Stimulated activated CD4-positive, alpha-beta T cell treated with anti-CD3 and anti-CD28 coated beads, Interleukin-4, amount 100 ng/mL, for 1 hour (primary cell): ENCODE measurements at places on chromosomes 2 and 18.

DNA sequence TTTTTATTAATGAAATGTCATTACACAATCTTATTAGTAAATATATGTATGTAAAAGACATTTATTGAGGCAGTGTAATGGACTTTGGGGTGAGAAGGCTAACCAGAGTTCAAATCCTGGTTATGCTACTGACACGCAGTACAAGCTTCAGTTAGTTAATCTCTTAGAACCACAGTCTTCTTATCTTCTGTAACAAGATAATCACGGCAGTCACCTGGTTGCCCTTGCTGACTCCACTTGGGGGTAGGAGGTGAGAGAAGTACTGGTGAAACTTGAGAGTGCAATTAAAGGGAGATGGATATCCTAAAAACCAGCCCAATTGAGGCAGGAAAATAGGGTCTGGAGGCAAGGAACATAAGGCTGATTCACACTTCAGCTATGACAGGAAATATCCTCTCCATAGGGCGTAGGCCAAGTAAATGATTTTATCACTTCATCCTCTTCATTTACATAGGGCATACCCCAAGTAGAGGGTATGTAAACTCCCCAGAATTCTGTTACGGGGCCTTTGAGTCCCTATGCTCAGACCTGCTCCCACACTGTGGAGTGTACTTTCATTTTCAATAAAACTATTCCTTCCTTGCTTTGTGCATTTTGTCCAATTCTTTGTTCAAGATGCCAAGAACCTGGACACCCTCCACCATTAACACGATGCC, 21.3 kb downstream of the SKA1 start:
- no peak for DNase-seq

GRCh38 chr2:64402876-64403275, 51.1 kb upstream of the LGALSL start:
- no peak for DNase-seq

DNA sequence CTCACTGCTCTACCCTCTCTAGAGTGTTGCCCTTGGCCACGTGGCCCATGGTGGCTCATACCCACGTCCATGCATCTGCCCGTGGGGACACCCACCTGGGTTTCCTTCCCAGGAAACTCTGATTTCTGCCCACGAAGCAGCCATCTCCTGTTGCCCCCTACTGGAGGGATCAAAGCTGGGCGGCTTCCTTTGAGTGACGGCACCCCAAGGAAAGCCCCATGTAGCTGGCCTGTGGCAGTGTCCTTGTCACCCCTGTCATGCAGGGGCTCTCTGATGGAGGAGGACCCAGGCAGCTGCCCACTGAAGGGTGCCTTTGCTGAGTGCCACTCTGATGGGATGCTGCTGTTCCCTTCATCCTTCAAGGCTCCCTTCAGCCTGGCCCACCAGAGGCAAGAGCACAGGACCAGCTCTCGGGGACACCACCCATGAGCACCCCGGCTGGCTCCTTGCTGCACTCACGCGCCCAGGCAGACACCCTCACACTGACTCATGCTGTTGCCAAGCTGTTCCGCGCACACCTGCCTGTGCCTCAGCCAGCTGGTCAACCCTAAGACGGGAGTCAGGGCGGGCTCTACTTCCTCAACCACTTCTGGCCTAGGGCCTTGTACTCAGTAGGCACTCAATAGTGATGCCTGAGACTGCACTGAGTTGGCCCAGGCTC, 101.1 kb downstream of the CTIF start:
- DNase-seq: no peak

GRCh38 chr2:173881461-173881860, 83.7 kb downstream of the SP3 start:
- no peak for DNase-seq

- DNase-seq: no peak
Observed at GRCh38 chr2:133459590-133459989, 108.7 kb downstream of the NCKAP5 start.

DNA sequence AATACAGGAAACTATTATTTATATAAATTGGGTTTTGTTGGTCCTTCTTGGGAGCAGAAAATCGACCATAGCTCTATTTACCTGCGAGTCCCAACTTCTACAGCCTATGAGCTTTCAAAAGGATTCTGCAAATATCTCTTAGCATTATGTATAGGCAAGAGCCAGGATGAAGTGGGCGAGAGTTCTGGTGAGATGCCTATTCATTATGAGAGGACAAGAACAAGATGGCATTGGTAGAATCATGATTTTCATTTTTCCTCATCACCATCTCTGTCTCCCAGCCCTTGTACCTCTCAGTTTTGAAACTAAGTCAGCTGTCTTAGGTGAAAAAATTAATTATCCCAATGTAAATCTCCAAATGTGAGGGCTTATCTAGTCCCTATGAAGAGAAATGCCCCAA, 25.0 kb downstream of the WIPF1 start:
- DNase-seq: no peak

DNA sequence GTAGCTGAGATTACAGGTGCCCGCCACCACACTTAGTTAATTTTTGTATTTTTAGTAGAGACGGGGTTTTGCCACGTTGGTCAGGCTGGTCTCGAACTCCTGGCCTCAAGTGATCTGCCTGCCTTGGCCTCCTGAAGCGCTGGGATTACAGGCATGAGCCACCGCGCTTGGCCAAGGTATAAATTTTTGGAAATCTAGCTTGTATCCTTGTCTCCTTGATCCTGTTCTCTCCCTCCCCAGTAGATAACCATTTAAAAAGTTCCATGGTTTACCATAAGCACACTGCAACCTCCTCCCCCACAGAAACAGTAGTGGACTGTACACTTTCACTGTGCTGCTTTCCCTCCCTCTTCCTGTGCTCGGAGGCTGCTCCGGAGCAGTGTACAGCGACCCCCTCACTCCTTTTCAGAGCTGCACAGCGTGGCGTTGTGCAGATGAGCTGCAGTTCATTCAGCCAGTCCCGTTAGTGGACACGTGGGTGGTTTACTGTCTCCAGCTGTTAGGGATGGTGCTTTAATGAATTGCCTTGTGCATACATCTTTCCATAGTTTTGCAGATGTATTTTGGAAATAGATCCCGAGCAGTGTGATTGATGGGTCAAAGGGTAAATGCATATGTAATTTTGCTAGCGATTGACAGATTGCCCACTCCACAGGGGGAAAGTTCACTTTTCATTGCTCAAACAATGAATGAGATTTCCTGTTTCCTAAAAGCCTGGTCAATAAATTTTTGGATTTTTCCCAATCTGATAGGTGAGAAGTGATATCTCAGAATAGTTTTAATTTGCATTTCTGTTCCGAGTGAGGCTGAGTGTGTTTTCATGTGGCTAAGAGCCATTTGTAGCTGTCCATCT, 14.8 kb downstream of the ASB1 start:
- no peak for DNase-seq

DNA sequence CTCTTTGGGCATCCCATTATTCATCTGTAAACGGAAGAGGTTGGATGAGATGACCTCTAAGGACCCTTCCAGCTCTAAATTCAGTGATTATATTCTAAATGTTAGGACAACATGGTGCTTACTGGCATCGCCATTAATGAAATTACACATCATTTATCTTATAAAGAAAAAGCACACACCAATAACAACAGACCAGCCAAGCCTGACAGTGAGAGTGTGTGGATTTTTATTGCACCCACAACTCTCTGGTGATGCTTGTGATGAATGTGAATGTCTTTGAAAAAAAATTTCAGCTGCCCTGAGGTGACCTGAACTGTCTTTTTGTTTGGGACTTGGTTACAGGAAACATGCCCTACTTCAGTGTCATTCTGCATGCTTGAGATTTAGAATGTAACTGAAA, 513.3 kb upstream of the NRP2 start:
- no peak for DNase-seq

DNA sequence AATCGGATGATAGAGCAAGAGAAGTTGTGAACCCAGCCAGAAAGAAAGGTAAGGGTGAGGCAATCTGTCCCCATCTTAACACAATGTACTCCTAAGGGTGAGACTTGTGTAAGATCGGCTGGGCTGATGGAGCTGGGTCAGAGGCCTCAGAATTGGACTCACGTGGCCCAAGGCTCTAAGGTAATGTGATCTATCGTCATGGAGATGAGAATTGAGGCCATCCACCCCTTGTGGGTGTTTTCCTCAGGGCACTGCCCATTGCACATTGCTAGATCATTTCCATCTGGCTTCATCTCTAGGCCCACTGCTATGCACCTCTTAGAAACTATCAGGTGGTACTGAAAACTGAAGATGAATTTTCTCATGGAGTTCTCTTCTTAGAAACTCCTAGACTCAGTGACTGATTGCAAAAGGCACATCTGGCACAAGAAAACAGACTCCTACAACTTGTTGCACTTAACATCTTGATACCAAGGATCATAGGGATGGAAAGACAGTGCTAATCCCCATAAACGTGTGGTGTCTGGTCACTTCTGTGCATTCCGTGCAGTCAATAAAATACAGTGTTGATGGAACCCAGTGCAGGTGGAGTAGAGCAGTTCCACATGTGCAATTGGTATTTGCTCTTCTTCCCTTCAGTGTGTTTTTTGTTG, 228.9 kb upstream of the FOSL2 start:
- DNase-seq: no peak

- no peak for DNase-seq
Observed at GRCh38 chr2:73250872-73251846, 17.1 kb downstream of the CCT7 start.

GRCh38 chr2:39568116-39568515, 97.6 kb upstream of the TMEM178A start:
- DNase-seq: no peak

DNA sequence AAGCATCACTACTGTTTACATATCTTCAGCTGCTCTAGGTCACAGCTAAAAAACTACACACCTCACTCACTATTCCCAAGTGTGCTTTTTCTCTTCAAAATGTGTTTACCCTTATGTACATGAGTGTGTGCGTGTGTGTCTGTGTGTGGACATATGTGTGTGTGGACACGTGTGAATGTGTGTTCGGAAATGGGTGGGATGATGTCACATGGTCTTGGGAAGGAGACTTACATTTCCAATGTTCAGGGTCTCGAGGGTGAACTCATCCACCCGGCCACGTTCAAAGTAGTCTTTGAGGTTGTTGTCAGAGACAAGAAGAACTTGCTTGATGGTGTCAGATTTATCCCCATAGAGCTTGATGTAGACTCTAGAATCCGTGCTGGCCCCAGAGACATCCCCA, 87.8 kb downstream of the LOXHD1 start:
- DNase-seq: no peak

- no peak for DNase-seq
Observed at GRCh38 chr2:54084600-54084999, 30.8 kb upstream of the ACYP2 start.

- DNase-seq: no peak
Observed at GRCh38 chr2:239188536-239188935, 212.3 kb downstream of the HDAC4 start.

- DNase-seq: no peak
Observed at GRCh38 chr2:135825550-135826176, 11.3 kb downstream of the LCT start.

DNA sequence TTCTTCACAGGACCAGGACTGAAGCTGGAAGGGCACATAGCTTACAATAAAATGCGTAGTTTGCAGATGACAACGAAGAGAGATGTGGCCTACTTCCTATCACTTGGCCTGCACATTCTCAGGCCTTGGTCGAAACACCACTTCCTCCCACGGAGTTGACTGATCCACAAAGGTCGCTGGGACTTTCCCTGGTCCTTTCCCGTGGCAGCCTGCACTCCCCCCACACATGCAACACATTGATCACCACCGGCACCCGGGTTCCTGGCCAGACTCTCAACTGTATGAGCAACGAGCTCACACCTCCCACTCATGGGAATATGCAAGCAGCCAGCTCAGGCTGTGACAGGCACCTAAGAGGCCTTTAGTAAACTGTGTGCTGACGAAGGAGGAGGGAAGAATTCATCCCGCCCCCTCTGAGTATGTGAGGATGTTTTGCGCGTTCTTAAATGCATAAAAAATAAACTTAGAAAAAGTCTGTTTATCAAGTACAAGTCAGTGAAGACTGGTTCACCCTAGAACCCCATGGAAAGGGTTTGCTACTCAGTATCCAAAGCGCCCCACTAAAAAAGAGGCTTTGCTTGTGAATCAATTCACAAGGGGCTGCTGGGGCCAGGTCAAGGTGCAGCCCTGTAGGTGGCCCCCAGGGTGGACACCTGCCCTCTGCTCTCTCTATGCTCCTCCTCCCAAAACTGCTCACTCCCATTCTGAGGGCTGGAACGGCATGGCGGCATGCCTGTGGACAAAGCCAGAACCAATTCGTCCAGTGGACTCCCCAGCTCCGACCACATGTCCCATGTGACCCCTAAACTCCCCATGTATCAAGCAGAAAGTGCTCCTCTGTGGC, 154.3 kb downstream of the EIPR1 start:
- peak; percentile 83 for DNase-seq

GRCh38 chr2:185700883-185701282, 37.7 kb upstream of the FSIP2 start:
- no peak for DNase-seq

DNA sequence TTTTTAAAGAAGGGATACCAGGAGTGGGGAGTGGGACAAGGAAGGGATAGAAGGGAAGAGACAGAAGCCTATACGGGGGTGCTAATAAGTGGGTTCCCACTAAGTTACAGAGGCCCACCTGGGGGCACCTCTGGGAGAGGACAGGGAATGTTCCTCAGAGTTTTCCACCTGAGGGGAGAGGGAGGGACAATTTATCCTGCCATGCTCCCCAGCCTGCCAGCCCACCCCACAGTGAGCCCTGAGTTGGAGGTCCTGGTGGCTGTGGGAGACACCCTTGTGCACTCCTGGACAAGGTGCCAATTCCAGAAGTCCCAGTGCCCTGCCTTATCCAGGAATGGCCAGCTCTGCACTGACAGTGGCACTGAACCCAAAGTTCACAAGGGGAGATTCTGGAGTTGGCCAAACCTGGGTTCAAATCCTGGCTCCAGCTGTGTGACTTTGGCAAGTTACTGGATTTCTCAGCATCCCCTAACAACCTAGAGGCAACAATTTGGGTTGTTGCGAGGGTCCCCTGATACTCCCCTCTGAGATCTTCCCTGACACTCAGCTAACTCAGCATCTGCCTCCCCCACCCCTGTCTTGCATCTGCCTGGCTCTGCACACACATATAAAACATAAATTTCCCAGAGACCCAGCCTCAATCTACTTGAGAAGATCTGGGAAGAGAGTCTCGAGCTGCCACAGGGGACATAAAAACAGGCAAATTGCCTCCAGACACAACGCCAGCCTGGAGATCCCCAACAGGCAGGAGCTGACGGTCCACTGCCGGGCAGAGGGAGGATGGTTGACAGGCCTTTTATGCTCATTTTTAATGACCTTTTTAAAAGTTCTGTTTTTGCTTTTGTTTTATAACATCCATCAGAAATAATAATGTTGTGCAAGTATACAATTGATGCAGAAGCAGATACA, 98.7 kb upstream of the ST3GAL5 start:
- no peak for DNase-seq

DNA sequence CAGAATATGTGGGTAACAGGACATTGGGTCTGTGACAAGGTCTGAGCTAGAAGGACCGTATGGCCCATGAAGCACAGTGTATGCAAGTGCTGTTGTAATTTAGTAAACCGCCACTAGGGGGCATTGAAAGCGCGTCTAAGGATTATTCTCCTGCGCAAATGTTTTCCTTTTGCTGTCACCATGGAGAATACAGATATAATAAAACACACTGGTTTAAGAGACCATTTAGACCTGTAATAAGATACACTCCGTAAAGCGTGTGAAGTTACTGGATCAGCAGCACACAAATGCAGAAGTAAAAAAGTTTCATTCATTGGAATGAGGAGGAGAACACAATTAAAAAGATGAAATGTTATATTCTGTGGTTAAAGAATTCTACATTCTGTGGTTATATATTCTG, 272.4 kb downstream of the AGAP1 start:
- DNase-seq: peak; percentile 12
